ENCODE measurements at places on chromosomes 4 and X.

DNA sequence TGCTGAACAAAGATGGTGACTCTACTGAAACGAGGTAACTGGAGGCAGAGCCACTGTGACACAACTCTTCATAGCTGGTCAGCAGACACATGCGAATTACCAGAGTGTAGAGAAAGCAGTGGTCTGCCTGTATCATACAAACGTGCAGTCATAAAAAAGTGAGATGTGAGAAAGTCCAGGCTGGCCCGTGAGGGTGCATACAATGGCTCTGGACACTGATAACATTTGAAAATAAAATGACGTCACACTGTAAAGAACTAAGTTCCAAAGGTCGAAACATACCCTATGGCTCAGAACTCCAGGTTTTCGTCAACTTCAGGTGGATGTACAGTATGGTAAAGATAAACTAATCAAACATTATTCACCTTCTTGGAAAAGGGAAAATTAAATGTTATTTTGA, 95.7 kb downstream of the SHISA3 start:
- no peak for DNase-seq

GRCh38 chr4:53914313-53915016, 149.9 kb downstream of the CHIC2 start:
- no peak for DNase-seq

GRCh38 chr4:55865228-55865806, 11.9 kb downstream of the EXOC1 start:
- DNase-seq, result no peak

DNA sequence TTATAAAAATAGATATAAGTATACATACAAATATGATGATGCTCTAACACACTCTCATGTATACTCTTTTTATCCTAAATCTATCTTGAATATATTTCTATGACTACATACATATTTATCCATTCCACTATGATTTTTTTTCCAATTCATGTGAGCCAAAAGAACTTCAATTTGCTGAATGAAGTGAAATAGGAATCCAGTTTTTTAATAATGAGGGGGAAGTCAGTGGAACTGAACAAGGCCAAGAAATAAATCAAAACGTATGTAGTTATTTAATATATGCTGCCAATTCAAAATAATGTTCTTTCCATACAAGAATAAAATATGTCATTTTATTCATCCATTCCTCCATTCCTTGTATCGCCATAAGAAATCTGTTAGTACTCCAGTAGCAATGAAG, 6.1 kb upstream of the PALLD start:
- no peak for DNase-seq

GRCh38 chrX:54708404-54708803, 89.7 kb downstream of the ITIH6 start:
- no peak for DNase-seq

GRCh38 chr4:8766610-8767009, 105.0 kb downstream of the HMX1 start:
- no peak for DNase-seq

DNA sequence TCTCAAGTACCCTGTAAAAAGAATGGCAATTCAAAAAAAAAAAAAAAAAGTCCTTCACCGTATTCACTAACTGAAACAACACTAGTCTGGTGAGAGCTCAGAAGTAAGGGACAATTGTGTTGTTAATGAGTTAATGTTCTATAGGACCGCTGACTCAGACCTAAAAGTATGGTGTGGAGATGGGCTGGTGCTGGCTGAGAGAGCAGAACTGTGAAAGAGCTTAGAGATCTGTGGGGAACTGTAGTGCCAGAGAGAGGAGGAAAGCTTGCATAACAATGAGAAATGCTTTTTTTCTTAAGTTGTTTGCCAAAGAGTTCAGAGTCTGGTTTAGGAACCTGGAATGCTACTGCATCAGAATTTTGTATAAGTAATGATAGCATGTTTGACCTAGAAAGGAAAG, 65.1 kb downstream of the LHFPL1 start:
- no peak for DNase-seq

DNA sequence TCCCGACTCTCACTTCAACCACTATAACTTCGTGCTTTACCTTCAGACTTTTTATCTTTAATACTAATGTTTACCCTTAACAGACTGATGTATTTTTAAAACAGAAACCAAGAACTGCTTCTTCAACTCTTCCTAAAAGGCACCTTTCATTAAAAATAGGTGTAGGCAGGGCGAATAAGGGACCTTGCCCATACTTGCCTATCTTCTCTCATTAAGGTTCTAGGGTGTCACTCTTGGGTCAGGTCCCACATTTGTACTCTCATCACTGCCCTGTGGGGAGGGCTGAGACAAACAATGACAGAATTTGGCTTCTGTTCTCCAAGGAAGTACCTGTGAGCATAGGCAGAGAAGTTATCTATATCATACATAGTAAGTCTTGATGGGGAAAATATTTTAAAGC, 69.7 kb downstream of the ANKRD50 start:
- DNase-seq, result no peak

- peak; percentile 40 for DNase-seq
Measured at GRCh38 chr4:112127803-112128202, 17.5 kb upstream of the FAM241A start.

GRCh38 chr4:123480706-123481418, 84.3 kb downstream of the SPRY1 start:
- DNase-seq, result no peak

- no peak for DNase-seq
Measured at GRCh38 chrX:139506333-139506732, 24.2 kb upstream of the F9 start.

- DNase-seq, result no peak
Measured at GRCh38 chr4:5995901-5996623, 22.2 kb downstream of the C4orf50 start.

DNA sequence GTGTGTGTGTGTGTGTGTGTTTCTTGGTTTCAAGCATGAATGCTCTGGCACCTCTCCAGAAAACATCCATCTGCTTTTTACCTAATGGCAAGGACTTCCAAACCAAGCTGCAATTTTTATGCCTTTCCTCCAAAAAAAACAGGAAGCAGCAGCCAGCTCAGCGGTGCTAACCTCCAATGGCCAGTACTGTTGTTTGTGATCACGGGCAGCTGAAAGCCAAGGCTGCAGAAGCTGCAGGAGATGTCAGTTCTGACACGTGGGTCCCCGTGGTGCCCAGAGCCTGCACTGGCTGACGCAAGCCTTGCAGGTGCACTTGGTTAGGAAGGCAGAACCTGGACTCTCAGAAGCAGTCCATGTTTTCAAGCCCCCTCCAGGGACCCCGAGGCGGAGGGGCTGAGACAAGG, 313.6 kb upstream of the DDX53 start:
- DNase-seq, result peak; percentile 90

GRCh38 chrX:133516686-133517085, 101.4 kb upstream of the GPC4 start:
- DNase-seq, result no peak

- DNase-seq, result peak; percentile 66
Measured at GRCh38 chr4:163554870-163555465, 60.5 kb downstream of the TMA16 start.

GRCh38 chrX:67784712-67785111, 240.9 kb downstream of the AR start:
- DNase-seq, result no peak

DNA sequence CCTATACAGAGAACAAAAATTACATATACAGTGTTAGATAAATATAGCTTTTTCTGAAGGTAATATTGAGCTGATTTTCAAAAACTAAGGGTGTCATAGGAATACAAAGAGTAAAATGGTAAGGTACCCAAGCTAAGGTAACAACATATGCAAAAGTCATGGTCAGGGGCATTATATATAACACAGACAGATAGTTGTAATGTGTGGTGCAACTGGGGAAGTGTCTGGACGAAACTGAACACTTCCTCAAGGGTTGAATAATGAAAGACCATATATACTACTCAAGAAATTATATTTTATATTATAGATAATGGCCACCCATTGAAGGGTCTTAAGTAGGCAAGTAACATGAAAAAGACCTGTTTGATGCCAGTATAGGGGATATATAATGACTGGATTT, 262.1 kb upstream of the CXXC4 start:
- no peak for DNase-seq

DNA sequence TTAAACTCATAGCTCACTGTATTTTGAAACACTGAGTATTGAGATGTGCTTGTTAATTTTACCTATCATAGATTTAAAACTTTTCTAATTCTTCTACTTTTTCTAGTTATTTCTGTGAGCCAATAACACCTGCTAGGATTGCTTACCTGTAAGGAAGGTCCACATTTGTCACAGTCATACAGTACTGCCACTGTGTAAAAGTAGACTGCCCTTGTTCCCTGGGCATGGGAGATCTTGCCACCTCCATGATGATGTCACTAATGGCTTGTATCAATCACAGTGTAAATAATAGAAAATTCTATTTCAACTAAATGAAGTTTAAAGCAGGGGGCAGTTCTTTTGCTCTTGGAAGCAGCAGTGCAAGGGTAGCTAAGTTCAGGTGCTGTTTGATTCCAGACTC, 35.9 kb downstream of the GK start:
- DNase-seq, result no peak

DNA sequence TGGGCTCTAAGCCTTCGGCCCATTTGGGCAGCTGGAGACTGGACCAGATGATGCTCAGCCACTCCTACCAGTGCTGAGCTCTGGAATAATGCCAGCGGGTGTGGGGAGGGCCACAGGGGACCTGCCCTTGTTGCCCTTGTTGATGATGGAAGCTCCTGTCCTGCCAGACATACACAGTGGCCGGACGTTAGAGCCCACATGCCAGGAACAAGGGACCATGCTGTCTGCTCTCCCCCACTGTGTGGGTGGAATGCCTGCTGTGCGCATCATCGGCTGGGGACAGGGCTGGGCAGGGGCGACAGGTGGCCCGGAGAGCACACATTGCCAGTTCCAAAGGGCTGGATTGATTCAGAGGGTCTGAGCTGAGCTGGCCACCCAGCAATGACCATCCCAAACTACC, 2.0 kb downstream of the ABLIM2 start:
- DNase-seq, result no peak

- DNase-seq, result no peak
Measured at GRCh38 chr4:78650106-78651024, 98.8 kb downstream of the ANXA3 start.

- no peak for DNase-seq
Measured at GRCh38 chr4:128155231-128155855, 94.2 kb downstream of the LARP1B start.

GRCh38 chrX:103685396-103685795, 1.1 kb downstream of the MORF4L2 start:
- DNase-seq, result peak; percentile 28

- DNase-seq, result no peak
Measured at GRCh38 chrX:45198301-45198700, 2.4 kb downstream of the DIPK2B start.

GRCh38 chr4:153579872-153580271, 104.2 kb upstream of the TLR2 start:
- peak; percentile 33 for DNase-seq

DNA sequence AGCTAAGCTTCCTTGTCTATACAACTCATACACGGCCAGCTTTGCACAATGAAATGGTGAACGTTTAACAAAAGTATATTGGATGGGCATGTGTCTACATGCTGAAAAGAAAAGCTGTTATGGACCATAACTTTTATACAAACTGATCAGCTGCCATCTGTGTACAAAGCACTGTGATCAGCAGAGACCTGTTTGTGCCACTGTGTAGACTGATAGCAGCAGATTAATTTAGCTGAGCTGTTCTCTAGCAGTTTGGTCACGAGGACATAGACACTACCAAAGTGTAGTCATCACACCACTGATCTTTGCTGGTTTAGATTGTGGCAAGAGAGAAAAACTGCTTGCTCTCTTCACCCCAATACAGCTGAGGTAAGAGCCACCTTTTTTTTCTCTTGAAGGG, 124.5 kb downstream of the RAPGEF2 start:
- no peak for DNase-seq

GRCh38 chr4:136725286-136726081, 806.8 kb downstream of the PCDH18 start:
- no peak for DNase-seq

- DNase-seq, result no peak
Measured at GRCh38 chr4:64417974-64418373, 8.7 kb upstream of the TECRL start.

DNA sequence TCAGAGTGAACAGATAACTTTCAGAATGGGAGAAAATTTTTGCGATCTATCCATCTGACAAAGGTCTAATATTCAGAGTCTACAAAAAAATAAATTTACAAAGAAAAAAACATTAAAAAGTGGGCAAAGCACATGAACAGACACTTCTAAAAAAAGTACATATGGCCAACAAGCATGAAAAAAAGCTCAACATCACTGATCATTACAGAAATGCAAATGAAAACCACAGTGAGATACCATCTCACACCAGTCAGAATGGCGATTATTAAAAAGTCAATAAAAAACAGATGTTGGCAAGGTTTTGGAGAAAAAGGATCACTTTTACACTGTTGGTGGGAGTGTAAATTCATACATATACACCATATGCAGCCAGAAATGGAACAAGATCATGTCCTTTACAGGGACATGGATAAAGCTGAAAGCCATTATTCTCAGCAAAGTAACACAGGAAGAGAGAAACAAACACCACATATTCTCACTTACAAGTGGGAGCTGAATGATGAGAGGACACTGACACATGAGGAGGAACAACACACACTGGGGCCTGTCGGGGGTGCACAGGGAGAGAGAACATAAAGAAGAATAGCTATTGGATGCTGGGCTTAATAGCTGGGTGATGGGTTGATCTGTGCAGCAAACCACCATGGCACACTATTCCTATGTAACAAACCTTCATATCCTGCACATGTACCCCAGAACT, 41.6 kb upstream of the ITM2A start:
- no peak for DNase-seq

DNA sequence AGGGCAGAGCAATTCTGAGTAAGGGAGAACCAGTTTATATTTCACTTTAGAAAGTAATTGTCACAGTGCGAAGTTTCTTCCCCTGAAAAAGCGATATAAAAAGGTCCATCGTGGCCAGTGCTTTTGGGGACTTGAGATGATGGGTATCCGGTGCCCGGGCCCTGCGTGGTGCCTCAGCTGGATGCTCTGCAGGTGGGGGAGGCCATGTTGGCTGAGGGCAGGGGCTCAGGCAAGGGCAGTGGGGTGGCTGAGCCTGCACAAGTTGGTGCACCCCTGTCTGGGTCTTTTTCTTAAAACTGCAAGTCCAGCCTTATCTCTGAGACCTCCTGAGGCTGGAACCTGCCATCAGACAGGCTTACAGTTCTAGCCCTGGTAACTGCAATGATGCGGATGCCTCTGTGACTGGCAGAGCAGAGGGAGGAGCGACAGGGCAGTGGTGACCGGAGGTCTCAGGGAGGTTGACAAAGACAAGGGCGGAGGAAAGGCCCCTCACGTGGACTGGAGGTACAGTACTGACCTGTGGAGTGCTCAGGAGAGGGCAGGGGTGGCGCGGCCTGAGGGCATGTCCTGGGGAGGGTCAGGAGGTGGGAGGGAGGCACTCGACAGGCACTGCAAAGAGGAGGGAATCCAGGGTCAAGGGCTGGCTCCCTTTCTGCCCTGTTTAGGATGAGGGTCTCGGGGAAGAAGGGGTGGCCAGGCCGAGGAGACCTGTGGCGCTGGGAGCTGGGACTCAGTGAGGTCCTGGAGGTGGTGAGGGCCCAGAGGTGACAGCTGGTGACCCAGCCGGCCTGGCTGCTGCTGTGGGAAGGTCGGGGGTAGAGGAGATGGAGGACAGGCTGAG, 1.8 kb downstream of the RGS12 start:
- no peak for DNase-seq
